Heart left ventricle (tissue), 16 donors: ENCODE measurements at places on chromosomes 11 and 22. TPM values are rescaled to one million over a fixed set of nuclear protein-coding genes. Genes with fewer than 3 reads are reported as not detected.

- H3K4me3 ChIP-seq = no peak overlapping the region
- DNase-seq = no peak
- peaks cover 16% of the 10 kb centered on the region for H3K4me1 ChIP-seq
- no peak overlapping the region for H3K27ac ChIP-seq
- no peaks in the 10 kb centered on the region for H3K36me3 ChIP-seq
Measured at GRCh38 chr22:28208036-28208435, 289.0 kb upstream of the PITPNB start.

DNA sequence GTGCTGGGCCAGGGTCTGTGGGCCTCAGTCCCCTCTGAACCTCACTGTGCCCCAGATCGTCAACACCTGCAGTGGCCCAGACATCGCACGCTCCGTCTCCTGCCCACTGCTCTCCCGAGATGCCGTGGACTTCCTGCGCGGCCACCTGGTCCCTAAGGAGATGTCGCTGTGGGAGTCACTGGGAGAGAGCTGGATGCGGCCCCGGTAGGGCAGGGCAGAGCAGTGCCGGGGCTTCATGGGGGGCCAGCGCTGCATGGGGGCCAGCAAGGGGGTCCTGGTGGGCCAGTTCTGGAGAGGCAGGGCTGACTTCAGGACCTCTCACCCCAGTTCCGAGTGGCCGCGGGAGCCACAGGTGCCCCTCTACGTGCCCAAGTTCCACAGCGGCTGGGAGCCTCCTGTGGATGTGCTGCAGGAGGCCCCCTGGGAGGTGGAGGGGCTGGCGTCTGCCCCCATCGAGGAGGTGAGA lies 16.3 kb downstream of the EPS8L2 start:
- peaks cover 16% of the 10 kb centered on the region for H3K4me1 ChIP-seq
- H3K36me3 ChIP-seq = no peaks in the 10 kb centered on the region
- peaks cover 72% of the 10 kb centered on the region for H3K27me3 ChIP-seq
- no peak overlapping the region for H3K27ac ChIP-seq
- DNase-seq = no peak

Gene DCHS1
- polyA plus RNA-seq = 6.6 TPM

Gene CDC42EP1
- 10.4 TPM for polyA plus RNA-seq

Gene USH1C
- polyA plus RNA-seq = 0.23 TPM
